ENCODE measurements at places on chromosomes 1 and 21.

GRCh38 chr1:41665962-41666917 is 181.8 kb upstream of the EDN2 start:
- no peak for DNase-seq

- no peak for DNase-seq
Measured at GRCh38 chr1:70420320-70420719, 9.3 kb downstream of the CTH start.

DNA sequence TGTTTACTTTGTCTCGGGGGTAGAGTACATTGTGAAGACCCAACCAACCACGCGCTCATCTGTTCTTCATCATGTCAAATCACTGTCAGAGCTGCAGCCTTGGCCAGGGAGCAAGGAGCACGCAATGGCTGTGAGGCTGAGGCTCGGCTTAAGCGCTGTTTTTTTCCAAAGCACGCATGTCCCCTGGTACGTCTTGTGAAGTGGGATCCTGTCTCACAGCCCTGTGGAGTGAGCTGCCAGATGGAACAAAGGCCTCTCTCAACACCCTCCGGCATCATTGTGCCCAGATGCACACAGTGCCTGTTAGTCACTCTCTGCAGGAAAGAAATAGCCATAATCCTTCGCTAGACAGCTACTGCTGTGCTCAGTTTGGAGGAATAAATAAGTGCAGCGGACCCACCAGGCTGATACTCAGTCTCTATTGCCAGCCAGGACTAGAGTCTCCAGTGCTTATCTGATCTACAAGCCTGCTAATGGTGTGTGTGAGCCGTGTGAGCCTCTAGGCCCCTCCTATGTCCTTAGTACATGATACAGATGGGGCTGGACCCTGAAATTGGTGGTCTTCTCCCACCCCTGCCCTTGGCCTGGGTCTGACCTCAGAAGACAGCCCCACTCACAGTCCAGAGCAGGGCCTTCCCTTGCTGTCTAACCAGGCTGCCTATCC is 91.3 kb upstream of the COA6 start:
- DNase-seq, result no peak

DNA sequence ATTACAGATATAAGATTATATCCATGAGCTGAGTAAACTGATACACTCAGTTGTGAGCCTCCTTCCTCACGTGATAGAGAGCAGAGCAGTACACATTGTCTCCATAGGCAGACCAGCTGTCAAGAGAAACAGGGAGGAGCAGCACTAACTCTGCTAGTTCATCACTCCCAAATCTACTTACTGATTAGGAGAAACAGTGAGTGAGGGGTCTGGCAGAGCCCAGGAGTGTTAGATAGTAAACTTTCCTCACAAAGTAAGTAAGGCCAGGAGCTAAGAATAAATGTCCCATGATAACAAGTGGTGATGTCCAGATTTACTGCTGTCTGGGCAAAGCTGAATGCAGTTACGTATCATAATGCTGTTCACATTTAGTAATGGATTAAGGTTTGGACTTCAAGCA is 168.6 kb upstream of the KCNK2 start:
- no peak for DNase-seq

DNA sequence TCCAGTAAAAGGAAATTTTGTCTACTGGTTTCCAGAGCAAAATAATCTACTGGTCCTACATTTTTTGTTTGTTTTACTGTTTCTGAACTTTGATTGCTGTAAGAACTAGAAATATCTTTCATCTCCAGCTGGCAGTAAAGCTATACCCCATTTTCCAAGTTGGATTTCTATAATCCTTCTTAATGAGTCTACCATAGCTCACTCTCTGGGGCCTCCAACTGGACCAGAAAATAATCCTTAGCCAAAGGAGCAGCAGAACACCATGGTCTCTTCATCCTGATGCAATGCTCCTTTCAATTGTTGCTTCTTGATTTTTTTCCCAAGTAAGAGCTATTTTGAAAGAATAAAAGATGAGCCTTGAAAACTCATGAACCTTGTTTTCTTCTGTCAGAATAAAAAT is 110.0 kb upstream of the COL11A1 start:
- no peak for DNase-seq

GRCh38 chr1:53557369-53557768 is 98.2 kb downstream of the DMRTB1 start:
- DNase-seq, result no peak

DNA sequence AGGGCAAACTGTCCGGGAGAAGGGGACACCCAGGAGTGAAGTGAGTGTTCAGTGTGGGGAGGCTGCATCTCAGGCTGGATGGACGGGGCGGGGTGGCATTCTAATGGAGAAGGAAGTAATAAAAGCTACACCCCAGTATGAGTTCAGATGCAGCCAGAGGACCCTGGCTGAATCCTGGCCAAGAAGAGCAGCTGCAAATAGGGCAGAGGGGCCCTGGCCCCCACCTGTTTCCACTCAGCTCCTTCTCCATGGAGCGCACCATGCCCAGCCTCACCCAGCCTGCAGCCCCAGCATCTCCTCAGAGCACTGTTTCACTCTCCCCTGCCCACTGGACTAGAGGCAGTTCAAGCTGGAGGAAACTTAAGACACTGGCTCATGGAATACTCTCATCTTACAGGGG is 46.4 kb downstream of the KCND3 start:
- no peak for DNase-seq

DNA sequence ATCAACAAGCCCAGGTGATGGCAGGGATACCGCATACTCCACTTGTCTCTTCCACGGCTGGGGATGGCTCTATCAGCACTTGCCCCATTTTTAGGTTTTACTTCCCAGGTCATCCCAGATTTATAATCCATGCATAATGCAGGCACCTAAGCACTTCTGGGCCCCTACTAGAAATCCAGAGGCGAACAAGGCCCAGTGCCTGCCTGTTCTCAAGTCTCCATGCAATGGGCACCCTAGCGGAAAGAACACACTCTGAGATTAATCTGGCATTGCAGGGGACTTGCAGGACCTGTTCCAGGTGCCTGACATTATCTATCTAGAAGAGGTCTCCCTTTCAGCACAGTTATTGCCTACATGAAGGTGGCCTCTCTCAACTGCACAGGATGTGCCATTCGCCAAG is 39.8 kb downstream of the HIVEP3 start:
- DNase-seq, result no peak

DNA sequence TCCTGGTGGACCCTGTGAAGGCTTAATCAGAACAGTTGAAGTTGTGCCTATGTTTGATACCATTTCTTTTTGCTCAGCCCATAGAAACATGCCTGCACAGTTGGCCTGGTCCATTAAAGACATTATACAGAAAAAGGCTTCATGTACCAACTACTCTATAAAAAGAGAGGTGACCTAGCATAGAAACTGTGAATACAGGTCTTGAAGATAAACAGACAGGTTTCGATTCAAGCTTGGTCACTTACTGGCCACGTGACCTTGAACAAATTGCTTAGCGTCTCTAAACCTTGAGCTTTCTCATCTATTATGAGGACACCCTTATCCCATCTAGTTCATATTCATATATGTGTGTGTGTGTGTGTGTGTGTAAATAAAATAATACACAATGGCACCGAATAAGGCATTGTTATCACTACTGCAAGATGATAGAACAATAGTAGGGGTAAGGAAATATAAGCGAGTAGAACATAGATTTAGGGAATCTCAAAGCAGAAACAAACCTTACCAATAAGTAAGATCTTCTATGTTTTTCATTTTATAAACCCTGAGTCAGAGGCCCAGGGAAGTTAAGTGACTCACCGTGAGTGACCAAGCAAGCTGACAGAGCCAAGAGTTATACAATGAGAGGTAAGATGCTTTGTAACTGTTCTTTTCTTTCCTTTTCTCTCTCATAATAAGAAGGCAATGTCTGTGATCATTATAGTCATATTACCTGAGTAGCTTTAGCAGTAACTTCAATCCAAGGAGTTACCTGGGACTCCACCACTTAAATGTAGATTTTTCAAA is 476.8 kb upstream of the DEPDC1 start:
- DNase-seq, result no peak

- peak; percentile 35 for DNase-seq
Measured at GRCh38 chr1:28887419-28887834, 26.9 kb upstream of the EPB41 start.

DNA sequence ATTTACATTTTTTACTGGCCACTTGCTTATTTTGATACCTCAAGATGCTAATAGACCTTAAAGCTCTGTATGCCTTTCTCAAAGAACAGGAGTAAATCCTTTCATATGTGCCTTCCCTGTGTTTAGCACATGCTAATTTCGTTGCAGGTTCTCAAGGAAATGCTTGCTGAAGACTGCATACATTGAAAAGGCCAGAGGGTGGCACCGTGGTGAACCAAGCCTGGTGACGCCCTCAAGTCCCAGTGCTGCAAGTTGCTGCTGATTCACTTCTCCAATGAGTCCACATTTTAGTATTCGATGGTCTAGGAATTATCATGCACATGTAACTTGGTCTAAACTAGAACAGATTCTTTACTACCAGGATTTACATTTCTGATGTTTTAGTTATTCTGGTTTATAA is 94.1 kb downstream of the CLDN17 start:
- no peak for DNase-seq

DNA sequence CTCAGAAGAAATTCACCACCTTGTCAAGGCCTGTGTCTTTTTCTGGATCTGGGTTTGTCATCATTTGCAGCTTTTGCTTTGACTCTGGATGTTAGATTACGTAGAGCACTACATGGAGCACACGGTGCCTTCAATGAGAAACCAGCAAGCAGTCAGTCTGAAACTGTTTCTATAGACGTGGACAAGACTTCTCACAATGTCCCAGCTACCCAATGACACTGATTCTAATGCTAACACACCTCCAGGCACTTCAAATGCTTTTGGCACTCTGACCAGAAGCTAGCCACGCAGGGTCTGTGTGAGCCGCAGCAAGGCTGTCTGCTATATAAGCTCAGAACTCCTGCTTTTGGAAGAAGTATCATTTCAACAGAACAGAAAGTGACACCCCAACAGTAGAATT is 38.2 kb downstream of the ITPKB start:
- no peak for DNase-seq

DNA sequence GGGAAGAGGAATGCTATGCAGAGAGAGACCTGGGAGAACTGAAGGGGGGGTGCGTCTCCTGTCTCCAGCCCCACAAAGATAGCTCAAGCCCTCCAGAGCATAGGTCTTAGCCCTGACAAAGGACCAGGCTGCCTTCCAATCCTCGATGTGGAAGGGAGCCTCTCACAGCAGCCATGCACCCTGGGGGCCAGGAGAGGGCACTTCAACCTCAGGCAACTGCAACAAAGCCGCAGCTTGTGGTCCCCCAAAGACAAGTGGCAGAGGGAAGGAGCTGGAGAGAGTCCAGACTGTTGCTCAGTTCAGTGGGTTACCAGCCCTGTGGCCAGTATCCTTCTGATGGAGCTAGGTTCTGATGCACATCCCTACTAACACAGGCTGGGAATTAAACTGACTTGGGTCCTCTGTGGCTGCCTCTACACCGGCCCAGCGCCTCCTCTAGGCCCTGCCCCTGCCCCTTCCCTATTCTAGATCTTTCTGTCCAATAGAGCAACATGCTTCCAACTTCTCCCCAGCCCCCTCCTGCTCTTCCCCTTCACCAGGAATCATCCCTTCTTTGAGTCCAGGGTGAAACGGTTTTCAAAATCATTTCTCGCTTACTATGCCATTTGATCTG is 100.7 kb upstream of the SPATA6 start:
- DNase-seq, result no peak

DNA sequence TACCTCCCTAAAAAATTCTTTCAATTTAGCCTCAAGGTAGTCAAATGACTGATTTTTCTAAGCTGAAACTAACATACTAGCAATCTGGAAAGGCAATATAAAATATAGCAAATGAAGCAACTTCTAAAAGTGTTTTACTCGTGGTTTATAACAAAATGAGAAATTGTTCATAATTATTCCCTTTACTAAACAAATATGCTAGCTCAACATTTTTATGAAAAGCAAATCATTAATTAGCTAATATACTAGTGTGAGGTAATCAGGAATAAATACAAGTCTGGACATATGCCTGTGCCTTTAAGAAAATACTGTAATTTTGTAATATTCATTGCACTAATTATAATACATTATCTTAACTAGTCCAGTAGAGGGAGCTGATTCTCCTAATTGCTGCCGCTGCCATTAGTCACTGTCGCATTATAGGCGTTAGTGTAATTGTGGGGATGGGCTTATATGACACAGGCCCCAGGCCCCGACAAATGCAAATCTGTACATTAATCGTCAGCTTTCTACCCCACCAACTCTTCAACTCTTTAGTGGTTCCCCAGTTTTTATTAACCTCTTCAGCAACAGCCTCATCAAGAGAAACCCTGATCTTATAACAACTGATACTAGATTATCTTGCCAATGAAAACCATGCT is 160.9 kb downstream of the GABPA start:
- no peak for DNase-seq

GRCh38 chr1:58857680-58858673 is 74.1 kb upstream of the JUN start:
- DNase-seq, result no peak

DNA sequence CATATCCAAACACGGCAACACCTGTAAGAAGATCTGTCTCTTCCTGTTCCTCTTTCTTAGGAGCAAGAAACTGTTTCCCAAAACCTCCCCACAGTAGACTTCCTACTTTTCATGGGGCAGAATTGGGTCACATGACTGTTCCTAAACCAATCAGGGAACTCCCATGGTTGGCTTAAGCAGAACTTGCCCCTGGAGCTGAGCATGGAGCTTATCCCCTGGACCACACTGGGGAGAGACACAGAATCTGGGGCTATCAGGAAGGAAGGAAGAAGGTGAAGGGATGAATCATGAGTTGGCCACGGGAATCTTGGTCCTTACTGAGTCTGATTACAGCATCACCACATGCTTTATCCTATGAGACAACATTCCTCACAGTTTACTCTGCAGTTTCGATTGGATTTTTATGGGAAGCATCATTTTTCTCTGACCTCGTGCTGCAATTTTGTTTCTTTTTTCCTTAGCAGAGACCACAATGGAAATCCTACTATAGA is 81.8 kb downstream of the CDC7 start:
- DNase-seq, result no peak

DNA sequence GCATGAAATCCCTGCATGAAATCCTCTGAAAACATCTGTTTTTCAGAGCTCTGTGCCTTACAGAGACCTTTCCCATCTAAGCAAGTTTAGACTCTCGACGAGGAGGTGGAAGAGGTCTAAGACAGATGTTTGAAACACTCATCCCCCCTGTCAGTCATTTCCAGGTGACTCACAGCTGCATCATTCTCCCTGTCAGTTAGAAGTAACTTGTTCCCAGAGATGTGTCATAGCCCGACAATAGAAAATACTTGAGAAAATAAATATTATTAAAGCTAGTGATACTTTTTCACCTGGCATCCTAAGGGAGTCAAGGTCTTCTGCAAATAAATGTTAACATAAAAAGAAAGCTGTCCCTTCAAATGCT is 41.6 kb upstream of the SEC16B start:
- DNase-seq, result no peak

Measured in activated T-helper 1 cell treated with anti-CD3 and anti-CD28 coated beads, Interleukin-2, amount 50 U/mL, for 16 hours (primary cell).